H9 (cell line): ENCODE measurements at places on chromosomes 5 and 9. TPM values are rescaled to one million over a fixed set of nuclear protein-coding genes. Genes with fewer than 3 reads are reported as not detected.

Gene ZDHHC11
- 32.7 and 37.6 TPM in 2 replicates for total RNA-seq

Gene OR1J2
- not detected in 2 replicates for total RNA-seq

Gene PTTG1
- 263 and 279 TPM in 2 replicates for total RNA-seq

Gene ECM2
- total RNA-seq = not detected in 2 replicates

Gene FSD1L
- total RNA-seq = 4.7 and 5.5 TPM in 2 replicates
